ENCODE measurements at places on chromosomes 4 and X. TPM values are rescaled to one million over a fixed set of nuclear protein-coding genes. Genes with fewer than 3 reads are reported as not detected.

ETDB gene
- not detected for total RNA-seq

- no peak for DNase-seq
Measured at GRCh38 chr4:183806341-183806740, 98.8 kb upstream of the STOX2 start.

IGSF1 gene
- total RNA-seq = not detected

DNA sequence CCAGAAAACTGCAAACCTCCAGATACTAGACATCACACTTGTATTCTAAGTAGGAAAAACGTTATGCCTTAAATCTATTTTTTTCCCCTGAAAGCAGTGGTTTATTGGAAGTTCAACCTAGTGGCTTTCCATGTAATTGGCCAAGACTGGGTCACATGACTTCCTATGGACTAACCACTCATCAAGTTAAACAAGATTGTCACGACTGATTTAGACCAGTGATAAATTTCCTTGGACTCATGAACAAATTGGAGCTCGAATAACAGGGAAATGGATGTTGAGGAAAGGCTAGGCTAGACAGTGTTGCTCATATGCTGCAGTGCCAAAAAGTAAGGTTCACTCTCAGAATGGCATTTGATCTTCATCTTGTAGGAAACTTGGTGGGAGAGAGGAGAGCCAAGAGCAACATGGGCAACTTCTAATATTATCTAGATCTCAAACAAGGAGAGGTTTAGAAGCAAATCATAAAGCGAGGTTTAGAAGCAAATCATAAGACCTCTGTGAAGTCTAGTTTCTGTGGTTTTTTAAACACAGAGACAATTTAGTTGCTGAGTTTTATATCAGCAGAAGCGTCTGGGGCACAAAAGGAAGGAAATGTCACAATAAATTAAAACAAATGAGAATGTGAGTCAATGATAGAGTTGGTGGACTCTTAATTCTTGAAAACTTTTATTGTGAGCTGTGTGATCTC, 165.6 kb upstream of the BOD1L1 start:
- DNase-seq = no peak

GRCh38 chrX:39301036-39301435, 499.8 kb downstream of the MID1IP1 start:
- DNase-seq = no peak

GRCh38 chrX:50622751-50623150, 152.1 kb upstream of the DGKK start:
- DNase-seq = no peak

GLRB gene
- total RNA-seq = not detected

- DNase-seq = no peak
Measured at GRCh38 chr4:184370711-184371389, 103.5 kb downstream of the IRF2 start.

GRCh38 chrX:130282151-130282550, 13.5 kb upstream of the ZNF280C start:
- DNase-seq = no peak

GRCh38 chr4:155571184-155571944, 95.3 kb upstream of the GUCY1A1 start:
- no peak for DNase-seq

- DNase-seq = peak; percentile 39
Measured at GRCh38 chrX:9318213-9318612, 146.6 kb upstream of the TBL1X start.

Data from activated CD4-positive, alpha-beta T cell treated with anti-CD3 and anti-CD28 coated beads, Interleukin-2, amount 10 ng/mL, durations not matched to agents 7 days and 5 days (primary cell).